Mesenchymal stem cell (in vitro differentiated cells and primary cell): ENCODE measurements at places on chromosomes 3 and 15.

GRCh38 chr3:153976891-153977554 lies 144.2 kb upstream of the ARHGEF26 start:
- DNase-seq: no peak

- DNase-seq: no peak
Observed at GRCh38 chr3:127226457-127226856, 33.5 kb downstream of the PRR23E start.

DNA sequence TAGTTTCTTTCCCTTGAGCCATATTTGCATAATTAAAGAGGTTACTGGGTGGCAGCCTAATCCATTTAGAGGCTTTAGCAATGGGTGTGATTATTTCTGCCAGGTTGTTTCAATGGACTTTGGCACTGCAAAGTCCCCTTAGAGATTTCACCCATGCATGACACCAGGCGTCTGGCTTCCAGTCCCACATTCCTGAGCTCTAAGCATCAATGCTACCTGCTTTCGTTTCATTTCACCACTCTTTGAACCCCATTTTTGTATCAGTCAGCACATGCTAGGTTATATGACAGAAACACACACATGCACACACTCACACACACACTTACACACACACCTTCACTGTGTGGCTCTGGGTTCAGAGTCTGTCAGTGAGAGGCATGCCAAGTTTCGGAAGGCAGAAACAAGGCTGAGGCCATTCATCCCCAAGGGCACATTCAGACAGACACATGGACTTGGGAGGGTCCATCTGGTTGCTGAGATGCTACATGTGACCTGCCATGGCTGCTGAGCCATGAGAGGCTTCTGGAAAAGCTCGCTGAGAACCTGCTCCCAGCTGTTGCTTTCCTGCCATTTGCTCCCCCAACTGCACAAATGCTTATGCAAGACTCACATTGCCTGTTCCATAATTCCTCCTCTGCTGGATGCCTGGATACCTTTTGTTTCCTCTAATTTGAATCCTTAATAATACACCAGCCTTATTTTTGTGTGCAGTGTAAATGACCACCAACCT lies 354.1 kb downstream of the GABRG3 start:
- no peak for DNase-seq

DNA sequence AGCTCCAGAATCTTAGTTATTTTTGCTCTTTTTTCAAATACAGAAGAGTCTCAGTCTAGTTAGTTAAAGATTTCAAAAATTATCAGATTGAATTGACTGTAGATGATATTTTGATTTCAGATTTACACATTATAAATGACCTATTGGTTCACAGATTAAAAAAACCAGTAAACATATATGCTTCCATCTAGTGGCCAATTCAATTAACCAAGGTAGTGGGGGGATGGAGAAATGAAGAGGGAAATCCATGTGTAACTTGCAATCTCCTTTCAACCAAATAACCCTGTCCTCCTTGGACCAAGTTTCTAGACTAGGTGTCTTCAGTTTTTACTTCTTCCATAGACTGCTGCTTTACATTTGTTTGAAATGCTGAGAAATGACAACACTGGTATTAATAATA lies 789.8 kb downstream of the ROBO1 start:
- peak; percentile 27 for DNase-seq

DNA sequence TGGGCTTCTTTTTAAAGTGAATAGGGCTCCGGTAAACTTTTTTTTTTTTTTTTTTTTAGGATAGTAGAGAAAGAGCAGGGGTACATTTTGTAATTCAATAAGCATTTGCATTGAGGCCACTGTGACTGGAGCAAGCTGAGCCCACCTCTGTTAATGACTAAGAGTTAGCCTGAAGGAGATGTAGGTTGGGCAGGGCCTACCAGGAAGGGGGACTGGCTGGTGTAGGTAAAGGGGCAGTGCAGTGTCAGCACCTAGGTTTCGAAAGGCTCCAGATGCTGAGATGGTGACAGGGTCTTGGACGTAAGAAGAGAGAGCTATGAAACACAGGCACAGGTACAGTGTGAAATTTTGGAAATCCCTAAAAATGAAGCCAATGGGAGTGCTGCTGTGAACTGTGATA lies 30.7 kb downstream of the LPP start:
- no peak for DNase-seq

- DNase-seq: no peak
Observed at GRCh38 chr3:57109437-57110199, 49.2 kb downstream of the SPATA12 start.
